ENCODE measurements at places on chromosomes 12 and 14. TPM values are rescaled to one million over a fixed set of nuclear protein-coding genes. Genes with fewer than 3 reads are reported as not detected.

ADCY6 gene
- polyA plus RNA-seq, result 79.9 TPM

KRT81 gene
- not detected for polyA plus RNA-seq

ALKBH1 gene
- 17.8 TPM for polyA plus RNA-seq

DNA sequence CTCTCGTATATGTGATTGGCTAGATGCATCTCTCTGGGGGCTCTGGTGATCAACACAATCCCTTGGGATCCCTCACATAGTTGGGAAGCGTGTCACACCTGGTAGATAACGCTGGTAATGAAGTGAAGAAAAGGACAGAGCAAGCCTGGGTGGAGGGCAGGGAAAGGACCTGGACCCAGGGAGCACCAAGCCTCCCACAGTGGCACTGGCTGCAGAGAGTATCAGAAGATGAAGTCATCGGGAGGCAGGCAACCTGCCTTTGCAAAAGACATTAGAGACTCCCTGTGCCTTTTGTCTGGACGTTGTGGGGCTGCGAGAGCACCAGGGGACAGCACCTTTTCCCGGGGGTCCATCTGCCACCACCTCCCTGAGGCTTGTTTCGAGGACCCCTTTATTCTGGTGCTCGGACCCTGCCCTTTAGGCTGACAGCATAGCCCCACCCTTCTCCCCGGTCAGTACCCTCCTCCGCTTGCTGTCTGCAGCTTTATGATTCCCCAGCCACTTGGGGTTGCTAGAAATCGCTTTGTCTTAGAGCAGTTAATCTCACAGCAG is 116.4 kb downstream of the EML1 start:
- no peak for DNase-seq

DNA sequence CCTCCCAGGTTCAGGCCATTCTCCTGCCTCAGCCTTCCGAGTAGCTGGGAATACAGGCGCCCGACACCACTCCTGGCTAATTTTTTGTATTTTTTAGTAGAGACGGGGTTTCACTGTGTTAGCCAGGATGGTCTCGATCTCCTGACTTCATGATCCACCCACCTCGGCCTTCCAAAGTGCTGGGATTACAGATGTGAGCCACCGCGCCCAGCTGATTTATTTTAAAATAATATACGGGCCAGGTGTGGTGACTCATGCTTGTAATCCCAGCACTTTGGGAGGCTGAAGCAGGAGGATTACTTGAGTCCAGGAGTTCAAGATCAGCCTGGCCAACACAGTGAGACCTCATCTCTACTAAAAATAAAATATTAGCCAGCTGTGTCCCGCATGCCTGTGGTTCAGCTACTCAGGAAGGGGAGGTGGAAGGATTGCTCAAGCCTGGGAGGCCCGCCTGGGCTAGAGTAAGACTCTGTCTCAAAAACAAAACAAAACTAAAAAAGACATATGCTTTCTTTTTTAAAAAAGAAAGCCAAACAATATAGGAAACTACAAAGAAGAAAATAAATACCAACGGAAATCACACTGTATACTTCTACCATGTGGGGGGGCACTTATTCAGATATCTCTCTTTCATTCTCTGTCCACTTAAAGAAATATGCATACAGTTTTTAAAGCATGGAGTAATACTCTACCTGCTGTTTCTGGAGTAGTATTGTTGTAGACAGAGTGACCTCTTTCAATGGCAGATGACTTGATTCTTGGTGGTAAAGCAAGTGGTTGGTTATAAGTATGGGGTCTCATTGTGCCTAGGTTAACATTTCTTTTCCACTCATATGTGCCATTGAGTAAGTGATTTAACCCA is 930 bp upstream of the MIA2 start:
- DNase-seq, result no peak

DNA sequence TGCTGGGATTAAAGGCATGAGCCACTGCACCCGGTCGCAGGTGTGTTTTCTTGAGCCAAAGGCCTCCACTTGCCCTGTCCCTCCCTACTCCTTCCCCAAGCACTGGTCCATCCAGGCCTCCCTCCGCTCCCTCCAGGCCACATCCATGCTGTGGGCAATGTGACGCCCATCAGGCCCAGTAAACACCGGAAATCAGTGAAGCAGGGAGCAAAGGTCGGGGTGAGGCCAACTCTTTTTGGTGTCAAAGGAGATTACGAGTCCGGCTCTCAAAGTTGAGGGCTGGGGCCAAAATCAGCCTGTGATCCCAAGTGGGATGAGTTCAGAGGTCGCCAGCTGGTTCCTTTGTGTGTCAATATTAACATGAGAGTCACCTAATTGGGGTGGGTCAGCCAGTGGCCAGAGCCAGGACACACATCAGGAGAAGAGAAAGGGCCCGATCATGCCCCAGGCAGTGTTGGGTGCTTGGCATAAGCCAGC is 195.7 kb downstream of the RBM19 start:
- no peak for DNase-seq

- DNase-seq, result no peak
Measured at GRCh38 chr14:34781242-34781641, 66.8 kb upstream of the CFL2 start.

DNA sequence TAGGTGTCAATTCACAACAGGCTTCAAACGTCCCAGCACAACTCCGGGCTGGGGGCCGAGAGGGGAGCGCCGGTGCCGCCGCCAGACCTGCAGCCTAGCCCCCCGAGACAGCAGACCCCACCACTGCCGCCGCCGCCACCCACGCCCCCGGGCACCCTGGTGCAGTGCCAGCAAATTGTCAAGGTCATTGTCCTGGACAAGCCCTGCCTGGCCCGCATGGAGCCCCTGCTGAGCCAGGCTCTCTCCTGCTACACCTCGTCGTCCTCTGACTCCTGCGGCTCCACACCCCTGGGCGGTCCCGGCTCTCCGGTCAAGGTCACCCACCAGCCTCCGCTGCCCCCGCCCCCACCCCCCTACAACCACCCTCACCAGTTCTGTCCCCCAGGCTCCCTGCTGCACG is 39.4 kb downstream of the SLC6A12 start:
- no peak for DNase-seq

DNA sequence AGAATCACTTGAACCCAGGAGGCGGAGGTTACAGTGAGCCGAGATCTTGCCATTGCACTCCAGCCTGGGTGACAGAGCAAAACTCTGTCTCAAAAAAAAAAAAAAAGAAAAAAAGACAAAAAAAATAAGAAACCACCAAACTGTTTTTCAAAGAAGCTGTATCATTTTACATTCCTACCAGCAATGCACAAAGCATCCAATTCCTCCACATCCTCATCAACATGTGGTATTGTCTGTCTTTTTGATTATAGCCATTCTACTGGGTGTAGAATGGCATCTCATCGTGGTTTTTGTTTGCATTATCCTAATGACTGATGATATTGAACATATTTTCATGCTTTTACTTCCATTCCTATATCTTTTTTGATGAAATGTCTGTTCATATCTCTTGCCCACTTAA is 36.2 kb upstream of the GNG2 start:
- no peak for DNase-seq

DNA sequence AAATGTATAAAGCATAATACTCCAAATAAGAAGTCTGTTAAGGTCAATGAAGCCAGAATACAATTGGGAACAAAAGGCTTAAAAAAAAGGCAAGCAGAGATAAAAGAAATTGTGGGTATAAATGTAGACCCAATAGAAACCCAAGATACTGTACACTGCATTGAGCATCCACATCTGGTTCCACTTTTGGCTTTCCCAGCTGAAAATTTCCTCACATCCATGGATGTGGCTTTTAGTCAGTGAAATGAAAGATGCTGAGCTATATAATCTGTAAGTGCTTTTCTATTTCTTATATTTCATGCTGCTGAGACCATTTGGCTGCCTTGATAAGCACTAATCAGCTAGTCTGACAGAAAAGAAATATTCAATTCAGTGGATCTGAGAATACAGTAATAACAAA is 83.5 kb downstream of the PTPRR start:
- no peak for DNase-seq

DNA sequence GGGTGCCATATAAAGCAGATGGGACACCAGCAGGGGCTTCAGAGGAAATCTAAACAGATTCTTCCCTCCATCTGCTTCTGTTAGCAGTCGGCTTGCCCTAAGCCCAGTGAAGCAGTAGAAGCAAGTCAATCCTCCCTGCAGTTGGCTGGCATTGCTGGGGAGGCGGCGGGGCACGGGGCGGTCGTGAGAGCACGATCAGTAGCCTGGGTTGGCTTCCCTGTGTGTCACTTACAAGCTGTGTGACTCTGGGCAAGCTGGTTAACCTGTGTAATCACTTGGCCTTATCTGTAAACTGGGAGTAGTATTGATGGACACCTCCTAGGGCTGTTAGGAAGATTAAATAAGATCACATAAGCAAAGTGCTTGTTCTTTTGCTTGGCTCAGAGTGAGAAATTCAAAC is 19.4 kb downstream of the MYRFL start:
- no peak for DNase-seq

GRCh38 chr12:39502726-39503125 is 59.8 kb upstream of the KIF21A start:
- no peak for DNase-seq

DNA sequence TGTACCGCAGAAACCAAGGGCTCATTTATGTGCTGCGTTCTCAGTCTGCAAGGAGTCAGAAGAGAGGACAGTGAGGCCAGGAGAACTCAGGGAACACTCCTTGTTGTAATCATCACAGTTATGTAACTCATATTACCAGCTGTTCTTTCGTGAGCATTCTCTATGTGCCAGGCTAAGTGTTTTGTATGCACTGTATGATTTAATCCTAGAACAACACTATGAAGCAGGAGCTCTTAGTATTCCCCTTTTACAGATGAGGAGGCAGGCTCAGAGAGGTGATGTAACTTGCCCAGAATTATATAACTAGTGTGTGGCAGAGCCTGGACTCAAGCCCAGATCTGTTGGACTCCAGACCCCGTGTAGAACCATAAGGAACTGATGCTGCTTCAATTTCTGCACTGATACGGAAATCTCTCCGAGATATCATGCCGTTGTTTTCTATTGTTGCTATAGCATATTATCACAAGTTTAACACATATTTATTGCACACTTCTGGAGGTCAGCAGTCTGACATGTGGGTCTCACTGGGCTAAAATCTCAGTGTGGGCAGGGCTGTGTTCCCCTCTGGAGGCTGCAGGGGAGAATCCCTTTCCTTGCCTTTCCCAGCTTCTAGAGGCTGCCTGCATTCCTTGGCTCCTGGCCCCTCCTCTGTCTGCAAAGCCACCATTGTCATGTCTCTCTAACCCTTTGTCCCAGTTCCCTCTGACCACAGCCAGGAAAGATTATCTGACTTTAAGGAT is 16.3 kb upstream of the CD9 start:
- no peak for DNase-seq

DNA sequence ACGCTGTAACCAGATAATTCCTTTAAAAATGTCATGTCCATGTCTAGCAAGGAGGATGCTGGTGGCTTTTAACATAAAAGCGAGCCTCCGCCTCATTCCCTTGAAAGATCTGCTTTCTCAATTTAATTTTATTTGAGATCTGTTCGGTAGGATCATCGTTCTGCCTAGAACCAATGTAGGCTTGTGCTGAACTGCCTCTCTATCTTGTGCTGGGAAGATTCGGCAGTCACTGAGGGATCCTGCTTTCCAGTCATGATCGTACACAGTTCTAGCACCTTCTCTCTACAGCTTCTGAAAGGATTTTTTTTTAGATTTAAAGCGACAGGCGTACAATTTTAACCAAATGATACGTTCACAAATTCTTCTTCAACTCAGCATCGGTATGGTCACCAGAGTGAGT is 54.3 kb downstream of the PEBP1 start:
- DNase-seq, result no peak

GRCh38 chr14:87334997-87335685 is 657.8 kb downstream of the GALC start:
- DNase-seq, result no peak

- no peak for DNase-seq
Measured at GRCh38 chr12:92055877-92056276, 89.8 kb downstream of the BTG1 start.

DNA sequence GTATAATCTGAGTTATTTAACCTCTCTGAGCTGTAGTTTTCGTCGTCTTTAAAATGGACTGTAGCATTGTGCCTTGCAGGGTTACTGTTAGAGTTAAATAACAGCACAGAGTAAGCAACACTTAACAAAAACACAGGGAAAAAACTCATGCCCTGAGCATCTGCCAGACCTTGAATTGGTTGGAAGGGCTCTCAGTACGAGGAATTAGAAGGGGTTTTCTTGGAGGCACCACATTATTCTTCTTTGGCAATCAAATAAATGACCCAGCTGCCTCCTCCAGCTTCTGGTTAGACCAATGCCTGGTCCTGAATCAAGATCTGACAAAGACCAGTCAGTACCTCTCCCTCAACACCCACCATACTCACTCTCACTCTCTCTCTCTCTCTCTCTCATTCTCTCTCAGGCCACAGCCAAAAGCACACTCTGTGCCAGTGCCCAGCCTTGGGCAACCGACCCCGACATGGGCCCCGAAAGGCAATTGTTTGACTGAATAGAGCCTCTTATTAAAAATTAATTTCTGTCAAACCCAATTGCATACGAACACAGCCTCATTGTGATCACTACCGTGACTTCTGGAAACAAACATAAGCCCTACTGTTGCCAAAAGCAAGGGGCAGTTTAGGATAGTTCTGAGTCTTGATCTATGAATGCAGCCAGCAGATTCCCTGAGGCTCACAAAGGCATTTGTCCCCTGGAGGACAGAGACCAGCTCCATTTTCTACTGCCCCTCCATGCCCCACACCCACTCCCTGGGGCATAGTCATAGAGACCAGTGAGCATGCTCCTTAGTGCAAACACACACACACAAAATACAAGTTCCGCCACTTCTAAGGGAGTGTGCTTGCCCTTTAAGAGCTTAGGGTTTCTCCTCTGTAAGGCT is 23.9 kb downstream of the DUSP6 start:
- DNase-seq, result no peak

DNA sequence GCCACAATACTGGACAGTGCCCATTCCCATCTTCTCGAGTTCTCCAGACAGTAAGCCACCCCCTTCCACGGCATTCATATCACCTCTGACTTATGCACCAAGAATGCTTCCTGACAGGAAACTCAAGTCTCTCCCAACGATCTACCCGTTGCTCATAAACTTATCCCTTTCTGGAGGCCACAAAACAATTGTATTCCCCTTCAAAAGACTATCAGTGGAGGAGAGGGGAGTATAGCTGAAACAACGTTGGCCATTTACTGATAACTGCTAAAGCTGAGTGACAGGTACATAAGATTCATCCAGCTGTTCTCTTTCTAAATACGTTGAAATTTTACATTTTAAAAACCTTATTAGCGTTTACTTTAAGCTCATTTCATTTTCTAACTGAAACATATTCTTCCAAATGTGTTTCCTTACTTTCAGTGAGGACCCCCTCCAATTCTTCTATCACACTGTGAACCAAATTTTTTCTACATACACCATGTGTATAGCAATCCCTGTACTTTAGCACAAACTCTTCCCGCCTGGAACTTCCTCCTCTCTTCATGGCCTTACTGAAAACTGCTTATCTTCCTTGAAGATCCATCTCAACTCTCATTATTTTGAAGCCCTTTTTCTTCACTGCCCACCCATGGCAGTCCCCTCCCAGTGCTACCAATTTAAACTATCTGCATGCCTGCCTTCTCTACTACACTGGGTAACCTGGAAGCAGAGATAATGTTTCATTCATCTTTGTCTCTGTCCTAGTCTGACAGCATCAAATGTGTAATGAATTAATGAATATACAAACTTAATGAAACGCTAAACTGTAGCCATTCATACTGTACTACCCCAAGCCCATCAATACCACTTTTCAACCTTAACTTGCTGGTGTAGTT is 28.8 kb downstream of the ATXN2 start:
- DNase-seq, result no peak
